LoVo (cell line): ENCODE measurements at places on chromosomes 7 and 10.

DNA sequence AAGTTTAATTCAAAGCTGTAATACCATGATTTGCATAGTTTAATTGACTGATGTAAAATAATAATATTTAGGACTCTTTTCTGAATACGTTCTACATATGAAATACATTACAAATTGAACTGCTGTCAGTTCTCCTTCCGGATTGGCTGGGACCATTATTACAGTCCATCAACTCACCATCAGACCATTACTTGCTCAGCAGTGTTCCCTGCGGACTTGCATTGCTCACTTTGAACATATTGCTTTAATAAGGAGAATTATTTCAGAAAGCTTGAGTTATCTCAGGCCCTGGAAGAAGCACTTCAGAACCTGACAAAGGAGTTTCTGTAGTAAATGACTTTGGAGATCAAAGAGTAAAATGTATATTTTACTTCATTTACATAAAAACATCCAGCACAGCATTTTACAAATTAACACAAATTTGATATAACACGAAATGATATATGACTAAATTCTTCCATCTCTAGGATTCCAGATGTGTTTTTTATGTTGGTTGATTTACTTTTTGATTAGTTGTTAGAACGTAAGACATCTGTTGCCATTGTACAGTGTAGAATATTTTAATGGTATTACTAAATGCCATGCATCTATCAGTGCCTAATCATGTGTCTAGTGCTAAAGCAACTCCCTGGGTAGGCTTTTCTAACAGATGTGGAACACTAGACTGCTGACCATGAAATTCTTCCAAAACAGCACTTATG, 418.5 kb upstream of the SEMA3A start:
- no peak for DNase-seq

- DNase-seq: no peak
These were observed 599.0 kb downstream of the TYW1 start for GRCh38 chr7:67595431-67596180.

GRCh38 chr7:92010215-92010614, 69.6 kb downstream of the AKAP9 start:
- peak; percentile 73 for DNase-seq

DNA sequence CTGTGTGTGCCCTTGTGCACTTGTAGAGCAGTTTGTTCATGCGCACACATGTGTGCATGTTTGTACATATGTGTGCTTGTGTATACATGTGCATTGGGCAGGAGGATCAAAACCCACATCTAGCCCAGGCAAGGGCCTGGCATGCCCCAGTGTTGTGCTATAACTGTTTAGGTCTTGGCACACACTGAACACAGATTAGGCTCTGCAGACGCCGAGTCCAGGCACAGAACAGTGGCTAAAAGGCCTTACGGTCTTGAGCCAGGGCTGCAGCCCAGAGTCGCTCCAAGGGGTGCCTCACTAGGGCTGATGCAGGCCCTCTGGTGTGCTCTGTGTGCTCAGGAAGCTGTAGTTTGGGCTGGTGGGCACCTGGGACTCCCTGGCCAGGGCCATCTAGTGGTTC, 55.7 kb downstream of the YKT6 start:
- no peak for DNase-seq

DNA sequence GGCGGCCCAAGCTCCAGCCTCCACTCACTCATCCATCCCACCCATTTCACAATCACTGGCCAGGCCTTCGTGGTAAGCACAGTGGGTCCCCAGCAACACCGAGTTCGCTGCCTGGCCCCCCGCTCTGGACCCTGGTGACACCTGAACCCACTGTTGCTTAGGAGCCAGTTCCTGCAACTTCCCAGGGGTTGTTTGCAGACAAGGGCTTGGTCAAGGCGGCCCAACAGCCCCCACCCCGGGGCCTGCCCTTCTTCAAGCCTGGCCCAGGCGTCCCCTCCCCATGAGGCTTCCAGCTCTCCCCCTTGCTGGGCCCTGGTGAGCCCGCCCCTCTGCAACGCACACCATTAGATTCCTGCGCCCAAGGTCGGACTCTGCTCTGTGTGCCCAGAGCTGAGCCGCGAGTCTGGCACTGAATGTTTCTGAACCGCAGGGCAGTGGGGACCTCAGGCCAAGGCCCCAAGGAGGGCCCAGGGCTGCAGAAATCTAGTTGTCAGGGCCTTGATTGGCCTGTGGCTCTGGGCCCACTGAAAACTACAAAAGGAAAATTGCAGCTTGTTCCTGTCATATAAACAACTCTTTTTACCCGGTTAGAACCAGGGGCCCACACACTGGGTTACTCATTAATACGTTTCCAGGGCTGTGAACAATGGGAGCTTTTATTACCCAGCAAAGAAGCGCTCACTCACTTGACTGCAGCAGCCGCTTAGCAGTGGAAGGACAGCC, 2.1 kb upstream of the COX19 start:
- DNase-seq: peak; percentile 72

DNA sequence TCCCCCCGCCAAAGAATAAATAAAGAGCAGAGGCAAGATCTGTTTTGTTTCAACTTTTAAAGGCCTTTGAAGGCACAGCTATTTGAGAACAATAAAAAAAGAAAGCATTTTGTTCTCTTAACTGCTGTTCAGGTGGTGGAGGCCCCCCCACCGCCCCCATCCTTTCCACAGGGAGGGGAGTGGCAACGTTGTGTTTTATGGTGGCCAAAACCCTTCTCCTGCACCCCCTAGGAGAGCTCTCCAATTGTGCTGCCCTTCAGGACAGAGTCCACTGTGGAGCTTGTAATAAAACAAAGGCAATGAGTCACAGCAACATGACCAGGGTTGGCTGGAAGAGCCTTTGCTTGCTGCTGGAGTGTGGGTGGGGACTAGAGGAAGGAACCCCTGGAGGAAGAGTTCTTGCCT, 987.9 kb downstream of the KCNMA1 start:
- peak; percentile 26 for DNase-seq

DNA sequence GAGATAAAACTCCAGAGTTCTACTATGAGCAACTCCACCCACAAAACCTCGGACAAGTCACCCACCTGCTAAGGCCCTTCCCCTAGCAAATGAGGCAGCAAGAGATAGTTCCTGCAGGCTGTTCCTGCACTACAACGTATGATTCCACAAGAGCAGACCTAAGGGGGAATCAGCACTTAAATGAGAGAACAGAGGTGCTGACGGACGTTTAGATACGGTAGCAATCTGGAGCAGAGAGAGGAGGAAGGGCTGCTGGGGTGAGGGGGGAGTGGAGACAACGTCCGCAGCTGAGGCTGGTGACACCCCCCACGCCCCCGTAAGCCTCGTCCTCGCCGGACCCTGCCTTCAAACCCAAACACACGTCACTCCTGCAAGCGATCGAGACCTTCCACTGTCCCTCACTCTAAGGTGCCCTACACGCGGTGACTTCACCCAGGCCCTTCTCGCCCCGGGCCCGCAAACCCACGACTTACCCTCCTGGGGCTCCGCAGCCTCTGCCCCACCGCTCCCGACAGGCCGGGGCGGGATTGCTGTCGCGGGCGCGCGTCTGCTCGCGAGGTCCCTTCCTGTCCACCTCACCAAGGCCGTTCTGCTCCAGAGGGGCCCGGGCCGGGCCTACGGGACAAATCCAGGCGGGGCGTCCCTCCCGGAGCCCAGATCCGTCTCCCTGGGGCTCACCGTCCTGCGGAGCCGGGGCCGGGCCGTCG, 635 bp downstream of the ZNF12 start:
- peak; percentile 11 for DNase-seq

GRCh38 chr10:3551761-3552160, 233.2 kb downstream of the KLF6 start:
- no peak for DNase-seq

DNA sequence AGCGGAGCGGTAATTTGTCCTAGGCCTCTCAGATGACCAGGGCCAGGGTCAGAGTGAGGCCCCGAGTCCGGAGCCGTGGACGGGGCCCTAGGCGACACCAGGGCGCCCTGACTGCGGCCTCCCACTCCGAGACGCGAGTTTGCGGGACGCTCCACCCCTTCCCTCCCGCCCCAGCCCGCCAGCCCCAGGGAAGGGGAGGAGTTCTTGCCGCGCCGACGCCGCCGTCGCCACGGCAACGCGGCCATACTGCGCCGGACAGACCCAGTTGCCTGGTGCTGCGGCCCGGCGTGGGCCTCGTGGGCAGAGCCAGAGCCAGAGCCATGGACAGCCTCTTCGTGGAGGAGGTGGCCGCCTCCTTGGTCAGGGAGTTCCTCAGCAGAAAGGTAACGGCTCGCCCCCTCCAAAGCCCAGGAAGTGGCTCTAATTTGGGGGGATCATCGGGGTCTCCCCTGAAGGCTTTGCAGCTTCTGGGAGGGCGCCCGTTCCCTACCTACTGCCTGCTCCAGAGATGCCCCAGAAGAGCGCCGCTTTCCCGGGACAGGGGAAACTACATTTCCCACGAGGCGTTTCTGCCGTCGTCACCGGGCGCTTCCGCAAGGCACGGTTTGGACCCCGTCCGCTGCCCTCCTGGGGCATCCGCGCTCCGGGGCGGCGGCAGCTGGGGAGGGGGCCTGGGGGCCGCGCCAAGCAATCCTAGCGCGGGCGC, at the start of gene MINDY4:
TSS of gene MINDY4 (plus strand) at position 244 of the 706 bp plus-strand sequence. CDS start at position 321, 77 bp downstream.
- DNase-seq: peak; percentile 74

GRCh38 chr7:22980422-22980821, 33.5 kb downstream of the HYCC1 start:
- DNase-seq: no peak

- no peak for DNase-seq
These were observed 18.9 kb upstream of the DNAJC1 start for GRCh38 chr10:22022257-22023032.

- peak; percentile 69 for DNase-seq
These were observed 673.1 kb downstream of the TNS3 start for GRCh38 chr7:46908770-46909169.

GRCh38 chr10:125823663-125824251, 411 bp downstream of the BCCIP start:
- no peak for DNase-seq

DNA sequence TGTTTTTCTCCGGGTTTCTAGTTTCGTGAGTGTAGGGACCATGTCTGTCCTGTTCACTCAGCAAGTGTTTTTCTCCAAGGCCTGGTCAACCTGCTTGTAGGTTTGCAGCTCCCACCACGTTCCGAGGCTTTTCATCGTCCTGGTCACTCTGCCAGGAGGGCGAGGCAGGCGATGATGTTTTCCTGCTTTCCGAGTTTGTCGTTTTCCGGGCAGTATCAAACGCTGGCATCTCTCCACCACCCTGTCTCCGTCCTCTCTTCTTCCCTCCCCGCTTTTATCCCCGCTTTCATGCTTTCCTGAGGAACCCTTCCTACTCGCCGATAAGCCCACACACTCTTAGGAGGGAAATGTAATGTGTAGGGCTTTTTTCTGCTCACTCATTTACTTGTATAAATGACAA, 11.2 kb downstream of the IQCE start:
- no peak for DNase-seq

GRCh38 chr7:108285003-108285368, 154.8 kb upstream of the LAMB4 start:
- DNase-seq: no peak
